ENCODE measurements at places on chromosomes 6 and 20.

DNA sequence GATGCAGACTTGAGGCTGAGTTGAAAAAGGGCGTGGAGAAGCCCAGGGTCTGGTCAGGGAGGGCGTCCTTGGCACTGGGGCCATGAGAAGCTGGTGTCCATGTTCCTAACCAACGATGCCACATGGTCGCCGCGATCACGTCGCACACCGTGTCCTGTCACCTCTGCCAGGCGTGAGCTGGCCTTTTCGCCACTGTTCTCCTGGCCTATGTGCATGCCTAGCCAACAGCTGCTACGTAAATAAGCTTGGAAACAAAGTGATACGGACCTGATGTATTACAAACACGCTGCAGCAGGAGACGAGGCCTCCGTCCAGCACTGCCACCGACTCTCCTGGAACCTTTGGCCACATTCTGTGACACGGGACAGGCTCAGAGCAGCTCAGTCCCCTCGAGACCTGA is 22.0 kb upstream of the KIF25 start:
- DNase-seq: no peak

- no peak for DNase-seq
Observed at GRCh38 chr20:25608774-25609173, 15.0 kb downstream of the NANP start.

DNA sequence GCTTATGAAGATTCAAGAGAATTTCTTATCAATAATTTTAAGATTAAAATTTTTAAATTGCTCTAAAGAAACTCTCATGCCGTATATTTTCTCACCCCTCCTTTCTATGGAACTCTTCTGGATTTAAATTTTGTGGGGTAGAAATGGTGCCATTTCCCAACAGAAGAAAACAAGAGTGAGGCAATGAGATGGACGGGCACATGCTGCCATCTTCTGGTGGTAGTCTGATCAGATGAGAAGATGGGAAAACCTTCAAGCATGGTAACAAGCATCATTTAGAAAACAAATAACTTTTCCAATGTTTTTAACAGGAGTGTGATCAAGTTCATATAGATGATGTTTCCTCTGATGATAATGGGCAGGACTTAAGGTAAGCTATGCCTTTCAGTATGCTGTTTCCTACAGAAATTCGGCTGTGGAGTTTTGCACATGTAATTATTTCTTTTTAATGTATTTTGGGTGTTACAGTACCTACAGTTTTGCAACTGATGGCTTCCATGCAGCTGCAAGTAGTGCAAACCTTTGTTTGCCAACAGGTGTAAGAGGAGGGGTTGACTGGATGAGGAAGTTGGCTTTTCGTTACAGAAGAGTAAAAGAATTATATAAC is 271.4 kb downstream of the EYA4 start:
- no peak for DNase-seq

DNA sequence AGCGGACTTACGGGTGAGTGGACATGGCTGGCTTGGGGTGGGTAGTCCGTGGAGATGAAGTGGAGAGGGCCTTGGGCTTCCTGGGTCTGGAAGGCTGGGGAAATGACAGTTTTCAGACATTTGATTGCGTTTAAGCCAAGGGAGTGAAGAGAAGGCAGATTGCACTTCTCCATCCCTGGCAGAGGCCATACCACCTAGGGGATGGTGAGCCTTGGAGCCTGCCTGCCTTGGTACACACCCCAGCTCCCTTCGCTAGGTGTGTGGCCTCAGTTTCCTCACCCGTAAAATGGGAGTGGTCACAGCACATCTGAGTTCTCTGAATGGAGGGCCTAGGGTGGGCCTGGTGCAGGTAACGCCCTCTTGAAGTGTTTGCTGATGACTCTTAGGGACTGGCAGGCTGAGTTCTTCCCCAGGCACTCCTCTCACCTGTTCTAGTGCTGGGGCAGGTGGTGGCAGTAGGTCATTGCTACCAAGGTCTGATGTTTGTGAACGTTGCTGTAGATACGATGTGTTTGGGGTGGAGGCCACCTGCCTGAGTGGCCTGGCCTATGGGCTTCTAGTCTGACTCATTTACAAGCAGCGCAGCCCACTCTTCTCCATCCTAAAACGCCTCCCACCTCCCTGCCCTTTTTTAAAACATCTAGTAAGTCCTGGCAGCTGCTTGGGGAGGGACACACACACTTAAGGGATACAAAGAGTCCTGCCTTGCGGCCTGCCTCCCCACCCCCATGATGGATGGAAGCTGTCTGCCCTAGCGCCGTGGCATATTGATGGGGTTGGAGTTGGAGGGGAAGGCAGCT is 2.3 kb downstream of the RBM38 start:
- peak; percentile 8 for DNase-seq

DNA sequence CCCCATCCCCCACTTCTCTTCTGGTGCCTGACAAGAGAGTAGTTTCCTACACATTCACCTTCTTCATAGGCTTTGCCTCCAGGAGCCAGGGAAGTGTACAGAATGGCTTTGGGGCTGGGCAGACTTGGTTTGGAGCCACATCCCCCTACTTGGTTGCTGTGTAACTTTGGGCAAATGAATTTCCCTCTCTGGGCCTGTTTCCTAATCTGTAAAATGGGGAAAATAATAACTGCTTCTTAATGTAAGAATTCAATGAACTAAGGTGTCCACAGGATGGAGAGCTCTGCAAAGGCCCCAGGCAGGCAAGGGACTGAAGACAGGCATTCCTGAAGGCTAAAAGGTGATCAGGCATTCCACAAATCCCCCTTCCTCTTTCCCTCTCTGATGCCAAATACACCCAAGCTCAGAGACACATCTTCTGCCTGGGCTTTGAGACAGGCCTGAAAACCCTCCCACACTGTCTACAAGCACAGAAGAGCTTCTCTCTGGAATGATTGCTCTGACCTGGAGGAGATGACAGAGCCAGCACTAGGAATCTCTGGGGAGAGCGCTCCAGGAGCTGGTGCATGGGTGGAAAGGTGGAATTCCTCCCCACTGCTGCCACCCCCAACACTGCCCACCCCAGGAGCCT is 6.9 kb upstream of the C20orf203 start:
- DNase-seq: no peak

DNA sequence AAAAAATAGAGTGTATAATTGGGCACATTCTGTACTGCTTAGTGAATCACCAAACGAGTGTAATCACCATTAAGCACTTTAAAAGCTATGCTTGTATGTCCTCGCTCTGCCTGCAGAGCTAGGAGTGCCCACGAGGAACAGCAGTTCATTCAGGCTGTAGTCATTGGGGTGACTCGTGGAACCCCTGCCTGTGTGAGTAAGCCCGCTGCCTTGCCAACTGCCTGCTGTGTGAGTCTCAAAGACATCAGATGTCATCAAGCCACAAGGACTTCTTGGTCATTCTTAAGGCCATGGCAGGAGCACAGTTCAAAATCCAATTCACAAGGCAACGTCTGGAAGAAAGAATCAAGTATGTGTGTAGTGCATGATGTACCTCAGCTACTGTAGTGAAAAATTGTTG is 60.4 kb downstream of the FOXO3 start:
- DNase-seq: no peak

- DNase-seq: no peak
Observed at GRCh38 chr6:157269261-157269794, 54.0 kb downstream of the TMEM242 start.

DNA sequence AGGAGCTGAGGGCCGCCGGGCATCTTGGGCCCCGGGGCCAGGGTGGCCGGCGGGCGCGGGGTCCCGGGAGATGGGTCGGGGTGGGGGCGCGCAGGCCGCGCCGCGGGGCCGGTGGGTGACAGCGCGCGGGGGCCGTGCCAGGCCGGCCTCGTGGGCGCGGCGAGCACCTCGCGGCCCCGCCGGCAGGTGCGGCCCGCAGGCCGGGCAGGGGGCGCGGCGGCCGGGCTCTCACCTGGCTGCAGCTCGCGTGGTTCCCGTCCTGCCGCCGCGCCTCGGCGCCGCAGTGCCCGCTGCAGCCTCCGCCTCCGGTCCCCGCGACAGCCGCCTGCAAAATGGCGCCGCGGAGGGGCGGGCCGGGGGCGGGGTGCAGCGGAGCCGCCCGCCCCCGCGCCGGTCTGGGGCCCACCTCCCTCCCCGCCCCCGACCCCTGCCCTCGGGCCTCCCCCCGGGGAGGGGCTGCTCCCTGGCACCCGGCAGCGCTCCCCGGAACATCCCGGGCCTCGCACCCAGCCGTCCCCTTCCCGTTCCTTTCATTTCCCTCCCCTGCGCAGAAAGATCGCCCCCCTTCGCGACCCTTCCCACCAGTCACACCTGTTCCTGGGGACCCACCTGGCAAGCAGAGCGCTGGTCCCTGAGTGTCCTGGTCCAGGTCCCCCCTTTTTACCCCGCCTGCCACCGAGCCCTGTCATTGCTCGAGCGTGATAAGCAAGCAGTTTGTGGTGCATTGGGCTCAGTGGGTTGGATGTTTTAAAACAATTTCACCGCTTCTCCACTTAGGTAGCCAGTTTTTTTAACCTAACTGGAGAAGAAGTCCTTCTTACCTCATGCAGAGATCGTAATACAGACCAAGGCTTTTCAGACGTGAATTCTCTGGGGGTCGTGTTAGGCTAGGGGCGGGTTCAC is at the start of gene SLC23A2:
SLC23A2 (minus strand) TSS at position 337 of the 903 bp plus-strand sequence. CDS start 68,948 bp downstream, outside the sequence.
- DNase-seq: peak; percentile 67

GRCh38 chr20:62370115-62370806 is 3.1 kb upstream of the LAMA5 start:
- no peak for DNase-seq
